ENCODE measurements at places on chromosomes 11 and 22.

GRCh38 chr11:34487430-34487829 lies 26.2 kb downstream of the ELF5 start:
- DNase-seq = no peak

DNA sequence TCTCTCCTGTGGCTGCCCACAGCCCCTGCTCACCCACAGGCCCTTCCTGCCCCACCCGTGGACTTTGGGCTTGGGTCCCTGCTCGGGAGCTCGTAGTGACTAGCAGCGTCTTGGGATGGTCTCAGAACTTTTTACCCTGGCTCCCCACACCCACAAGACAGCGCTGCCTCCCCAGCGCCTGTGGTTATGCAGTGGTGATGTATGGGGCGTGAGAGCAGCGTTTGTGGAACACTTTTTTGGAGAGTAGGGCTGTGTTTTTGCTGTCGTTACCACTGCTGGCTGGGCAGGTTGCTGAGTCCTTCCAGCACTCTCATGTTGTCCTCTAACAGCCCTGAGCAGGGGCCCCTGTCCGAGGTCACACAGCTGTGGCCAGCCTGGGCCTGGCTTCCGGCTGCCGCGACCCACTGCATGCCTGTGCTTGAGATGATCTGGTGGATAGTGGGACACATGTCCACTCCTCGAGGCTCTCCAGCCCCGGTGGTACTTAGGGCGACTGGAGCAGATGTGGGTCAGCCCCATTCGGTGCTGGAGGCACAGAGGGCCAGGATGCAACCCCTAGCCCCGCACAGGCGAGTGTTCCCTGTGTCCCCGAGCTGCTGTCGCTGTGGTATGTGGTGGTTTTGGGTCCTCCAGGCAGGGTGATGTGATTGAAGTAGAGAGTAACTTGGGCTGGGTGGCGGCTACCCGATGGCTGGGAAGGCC lies 7.1 kb upstream of the GRAMD4 start:
- no peak for DNase-seq

GRCh38 chr22:25514436-25515180 lies 49.9 kb upstream of the GRK3 start:
- DNase-seq = no peak

- DNase-seq = no peak
Observed at GRCh38 chr22:36544107-36544620, 15.2 kb upstream of the EIF3D start.

- no peak for DNase-seq
Observed at GRCh38 chr22:27419473-27419872, 382.1 kb downstream of the MN1 start.

DNA sequence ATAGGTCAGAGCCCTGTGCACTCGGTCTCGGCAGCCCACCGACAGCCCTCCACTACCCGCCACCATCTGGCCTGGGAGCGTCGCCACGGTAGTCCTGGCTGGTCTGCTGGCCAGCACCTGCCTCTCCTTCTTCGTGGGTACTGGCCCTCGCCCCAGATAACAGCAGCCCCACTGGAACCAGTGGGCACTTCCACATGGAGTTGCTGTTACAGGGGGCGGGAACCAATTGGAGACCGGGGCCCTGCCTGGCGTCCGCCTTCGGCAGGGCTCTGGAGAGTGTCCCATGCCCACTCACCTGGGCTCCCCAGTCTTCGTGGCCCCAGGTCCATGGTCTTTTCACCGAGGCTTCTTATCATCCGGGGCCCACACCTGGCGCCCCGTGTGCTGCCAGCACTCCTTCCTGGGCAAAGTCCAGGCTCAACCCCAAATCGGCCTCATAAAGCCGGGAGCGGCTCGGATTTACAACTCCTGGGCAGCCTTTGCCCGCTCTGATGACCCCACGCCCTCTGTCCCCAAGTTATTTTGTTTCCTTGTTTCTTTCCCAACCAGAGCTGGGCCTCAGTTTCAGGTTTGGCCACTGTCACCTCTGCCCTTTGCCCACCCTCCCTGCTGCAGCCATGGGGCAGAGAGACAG lies 12.9 kb upstream of the EHD1 start:
- DNase-seq = no peak

GRCh38 chr11:31764261-31764660 lies 46.9 kb downstream of the PAX6 start:
- no peak for DNase-seq

DNA sequence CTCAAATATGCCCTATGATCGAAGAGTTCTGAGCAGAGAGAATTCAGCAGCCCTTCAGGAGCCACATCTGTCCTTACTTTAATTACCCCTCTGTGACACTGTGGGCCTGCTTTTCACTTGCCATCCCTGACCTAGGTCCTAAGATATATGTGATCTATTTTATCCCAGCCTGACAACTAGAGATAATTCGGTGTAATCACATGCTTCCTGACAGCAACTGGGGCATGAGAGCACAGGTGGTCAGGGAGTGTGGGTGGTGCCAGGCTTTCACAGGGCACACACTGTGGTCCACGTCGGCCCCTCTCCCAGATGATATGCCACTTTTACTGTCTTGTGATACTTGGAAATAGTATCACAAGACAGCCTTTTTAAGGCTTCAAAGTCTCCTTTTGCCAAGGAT lies 3.9 kb downstream of the TUBA8 start:
- DNase-seq = no peak

DNA sequence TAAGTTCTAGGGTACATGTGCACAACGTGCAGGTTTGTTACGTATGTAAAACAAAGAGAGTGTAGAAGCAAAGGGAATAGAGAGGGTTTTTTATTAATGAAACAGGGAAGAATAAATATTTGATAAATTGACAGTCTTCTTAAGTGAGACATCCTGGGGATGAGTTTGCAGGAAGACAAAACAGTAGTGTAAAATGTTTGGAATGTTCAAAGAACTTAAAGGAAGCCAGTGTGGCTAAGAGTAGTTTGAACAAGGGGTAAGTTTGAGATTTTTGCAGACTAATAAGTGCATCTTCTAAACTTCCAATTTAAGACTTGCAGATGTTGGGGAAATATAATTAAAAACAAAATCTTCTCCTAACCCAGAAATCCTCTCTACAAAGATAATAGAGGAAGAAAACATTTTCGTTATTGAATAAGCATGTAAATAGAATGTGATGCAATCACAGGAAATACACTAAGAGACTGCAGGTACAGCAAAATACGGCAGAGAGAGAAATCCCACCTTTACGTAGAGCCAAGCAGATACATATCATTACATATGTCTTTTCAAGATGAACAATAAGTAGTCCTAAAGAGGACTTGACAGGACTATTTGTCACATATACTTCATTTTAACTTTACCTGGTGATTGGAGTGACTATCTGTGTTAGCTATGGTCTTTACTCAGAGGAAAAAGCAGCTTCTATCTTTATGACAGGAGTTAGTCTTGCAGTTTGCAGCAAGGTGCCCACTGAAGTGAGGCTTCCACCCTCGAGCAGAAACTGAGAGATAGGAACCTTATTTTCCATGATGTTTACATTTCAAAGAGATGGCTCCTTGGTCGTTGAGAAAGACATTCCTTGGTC lies 402.1 kb downstream of the CNTN5 start:
- no peak for DNase-seq

DNA sequence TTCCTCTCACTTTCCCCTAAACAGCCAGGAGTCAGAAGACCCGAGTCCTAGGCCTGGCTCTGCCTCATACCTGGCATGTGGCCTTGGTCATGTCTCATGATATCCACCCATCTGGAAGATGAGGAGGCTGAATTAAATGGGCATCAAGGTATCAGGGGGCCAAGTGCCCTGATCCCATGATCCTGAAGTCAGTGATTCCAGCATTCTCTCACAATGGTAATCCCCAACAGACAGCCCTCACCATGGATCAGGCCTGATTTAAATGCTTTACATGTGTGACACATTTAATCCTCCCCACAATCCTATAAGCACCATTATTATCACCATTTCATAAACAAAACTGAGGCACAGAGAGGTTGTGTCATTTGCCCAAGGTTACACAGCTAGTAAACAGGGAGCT lies 70.0 kb downstream of the PDE2A start:
- no peak for DNase-seq

DNA sequence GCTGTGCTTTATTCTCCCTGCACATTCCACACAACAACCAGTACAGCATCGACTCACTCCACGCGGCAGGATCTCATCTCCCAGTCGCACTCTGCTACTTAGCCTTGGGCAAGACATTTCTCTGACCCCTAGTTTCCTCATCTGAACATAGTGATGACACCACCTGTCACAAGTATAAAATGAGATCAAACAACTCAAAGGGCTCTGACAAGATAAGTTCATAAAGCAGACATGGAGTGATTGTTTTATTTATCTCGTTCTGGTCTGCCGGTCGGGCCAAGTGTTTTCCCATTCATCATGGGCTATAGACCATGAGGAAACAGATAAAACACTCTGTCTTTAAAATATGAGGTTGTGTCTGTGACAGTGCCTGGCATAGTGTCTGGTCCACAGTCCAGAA lies 35.0 kb downstream of the DSCAML1 start:
- DNase-seq = no peak

DNA sequence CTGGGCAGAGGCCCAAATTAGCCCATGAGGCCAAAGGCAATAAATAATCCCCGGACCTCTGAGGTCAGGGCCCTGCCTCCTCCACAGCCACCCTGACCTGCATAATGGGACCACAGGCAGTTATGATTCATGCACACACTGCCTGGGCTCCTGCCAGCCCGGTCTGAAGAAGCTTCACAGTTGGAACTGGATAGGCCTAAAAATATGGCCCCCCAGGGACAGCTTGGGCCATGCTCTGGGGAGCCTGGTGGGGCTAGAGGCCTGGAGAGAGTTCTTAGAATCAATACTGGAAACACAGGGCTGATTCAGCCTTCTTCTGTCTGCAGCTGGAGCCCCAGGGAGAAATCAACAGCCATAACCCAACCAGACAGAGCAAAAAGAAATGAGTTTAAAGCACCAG lies 112.8 kb upstream of the CADM1 start:
- no peak for DNase-seq

- DNase-seq = no peak
Observed at GRCh38 chr22:43343670-43344519, 723 bp upstream of the SCUBE1 start.

- no peak for DNase-seq
Observed at GRCh38 chr11:111976767-111977145, 39.6 kb downstream of the DIXDC1 start.
